ENCODE measurements at places on chromosomes 2 and 18.

DNA sequence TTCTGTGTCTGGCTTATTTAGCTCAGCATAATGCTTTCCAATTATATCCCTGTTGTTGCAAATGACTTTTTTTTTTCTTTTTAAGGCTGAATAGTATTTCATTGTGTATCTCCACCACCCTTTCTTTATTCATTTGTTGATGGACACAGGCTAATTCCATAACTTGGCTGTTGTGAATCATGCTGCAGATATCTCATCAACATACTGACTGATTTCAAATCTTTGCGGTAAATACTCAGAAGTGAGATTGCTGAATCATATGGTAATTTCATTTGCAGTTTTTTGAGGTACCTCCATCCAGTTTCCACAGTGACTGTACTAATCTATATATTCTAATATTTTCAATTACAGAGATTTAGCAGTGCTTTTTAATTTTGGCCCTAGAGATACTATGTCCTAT, 266.2 kb downstream of the TMX3 start:
- no peak for DNase-seq

DNA sequence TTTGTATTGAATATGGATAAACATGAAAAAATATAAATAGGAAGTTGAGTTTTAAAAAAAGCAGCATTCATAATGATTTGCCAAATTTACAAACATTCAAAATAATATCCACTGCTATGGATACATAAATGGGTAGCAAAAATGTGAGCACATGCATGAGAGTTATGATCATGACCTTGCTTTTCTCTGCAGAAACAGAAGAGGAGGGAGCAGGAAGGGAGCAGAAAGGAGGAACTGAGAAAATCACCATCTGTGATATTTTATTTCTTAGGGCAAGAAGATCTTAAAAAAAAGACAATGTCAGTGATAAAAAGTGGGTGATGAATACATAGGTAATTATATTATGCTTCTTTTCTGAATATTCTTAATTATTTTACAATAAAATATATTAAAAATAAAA, 17.7 kb upstream of the CCDC93 start:
- no peak for DNase-seq

- no peak for DNase-seq
These were observed 194.8 kb downstream of the ZEB2 start for GRCh38 chr2:144325086-144325485.

- peak; percentile 61 for DNase-seq
These were observed 6.1 kb upstream of the CUL3 start for GRCh38 chr2:224591220-224591619.

- DNase-seq: no peak
These were observed 1073.4 kb upstream of the ZEB2 start for GRCh38 chr2:145593280-145593679.

GRCh38 chr2:240143276-240143675, 2.8 kb upstream of the OTOS start:
- no peak for DNase-seq

DNA sequence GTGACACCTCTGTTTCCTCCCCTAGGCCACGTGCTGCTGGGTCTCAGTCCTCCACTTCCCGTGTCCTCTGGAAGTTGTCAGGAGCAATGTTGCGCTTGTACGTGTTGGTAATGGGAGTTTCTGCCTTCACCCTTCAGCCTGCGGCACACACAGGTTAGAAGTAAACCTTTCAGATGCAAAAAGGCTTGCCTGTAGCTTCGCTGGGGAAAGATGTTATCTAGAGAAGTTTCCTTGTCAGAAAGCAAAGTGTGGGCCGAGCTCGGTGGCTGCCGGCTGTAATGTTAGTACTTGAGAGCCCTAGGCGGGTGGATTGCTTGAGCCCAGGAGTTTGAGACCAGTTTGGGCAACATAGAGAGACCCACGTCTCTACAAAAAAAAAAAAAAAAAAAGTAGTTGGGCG, 16.7 kb downstream of the IL1R2 start:
- no peak for DNase-seq

GRCh38 chr2:220147161-220148038, 520.0 kb downstream of the SLC4A3 start:
- no peak for DNase-seq

DNA sequence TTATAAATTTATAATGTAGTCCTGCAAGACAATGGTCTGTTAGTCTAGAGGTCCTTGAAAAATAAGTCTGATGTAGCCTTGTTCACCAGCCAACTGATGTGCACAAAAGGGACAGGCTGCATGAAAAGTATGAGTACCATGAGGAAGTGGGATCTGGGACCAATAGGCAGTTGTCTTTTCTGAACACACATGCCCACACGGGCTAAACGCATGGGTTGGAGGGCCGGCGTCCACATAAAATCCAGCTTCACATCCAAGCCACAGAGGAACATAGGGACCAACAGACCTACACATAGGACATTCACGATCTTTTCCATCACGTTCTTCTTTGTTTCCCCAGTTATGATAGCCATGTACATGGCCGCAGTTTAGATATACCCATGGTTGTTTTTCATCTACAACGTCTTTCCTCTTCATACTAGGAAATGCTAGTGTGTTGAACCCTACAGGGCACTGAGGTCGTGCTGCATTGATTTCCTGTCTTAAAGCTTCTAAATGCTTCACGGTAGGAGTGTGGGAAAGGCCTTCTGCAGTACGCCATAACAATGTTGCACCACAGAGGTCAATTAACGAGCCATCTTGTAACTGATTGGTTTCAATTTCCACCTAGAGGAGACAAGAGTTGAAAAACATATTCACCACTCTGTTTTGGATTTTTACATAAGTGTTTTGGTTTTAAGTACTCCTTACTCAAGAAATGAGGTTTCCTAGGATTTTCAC, 49.4 kb downstream of the PELI1 start:
- DNase-seq: no peak

GRCh38 chr18:21183670-21184069, 58.4 kb upstream of the GREB1L start:
- no peak for DNase-seq

DNA sequence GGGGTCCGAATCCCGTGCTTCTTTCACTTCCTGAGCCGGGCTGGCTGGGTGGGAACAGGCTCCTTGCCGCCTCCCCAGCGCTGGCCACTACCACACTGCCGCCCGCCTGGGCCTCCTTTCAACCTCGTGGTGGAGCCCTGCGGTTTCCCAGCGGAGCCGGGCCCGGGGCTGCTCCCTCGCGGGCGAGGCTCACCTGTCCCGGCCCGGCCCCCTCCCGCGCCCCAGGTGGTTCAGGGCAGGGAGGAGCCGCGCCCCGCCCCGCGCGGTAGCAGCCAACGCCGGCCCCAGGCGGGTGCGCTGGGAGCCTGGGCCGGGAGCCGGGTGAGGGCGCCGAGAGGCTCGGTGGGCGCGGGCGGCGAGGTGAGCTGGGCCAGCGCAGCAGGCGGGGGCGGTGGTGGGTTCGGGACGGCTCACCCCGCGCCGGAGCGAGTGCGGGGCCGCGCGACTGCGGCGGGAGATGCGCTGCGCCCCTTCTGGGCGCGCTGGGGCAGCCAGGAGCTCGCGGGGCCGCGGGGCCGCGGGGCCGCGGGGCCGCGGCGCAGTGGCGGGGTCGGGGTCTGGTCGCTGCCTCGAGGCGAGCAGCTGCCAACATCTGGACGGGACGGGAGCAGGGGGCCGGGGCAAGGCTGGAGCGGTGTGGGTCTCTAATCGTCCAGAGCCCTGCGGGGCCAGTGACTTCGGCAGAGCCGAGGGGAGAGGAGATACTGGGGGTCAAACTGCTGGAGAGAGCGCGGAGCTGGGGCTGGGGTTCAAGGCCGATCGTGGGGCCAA, at the start of gene LYPD6B:
Gene LYPD6B (plus strand): TSS at position 258 of the 771 bp plus-strand sequence. CDS start 92,250 bp downstream, outside the sequence.
- no peak for DNase-seq

DNA sequence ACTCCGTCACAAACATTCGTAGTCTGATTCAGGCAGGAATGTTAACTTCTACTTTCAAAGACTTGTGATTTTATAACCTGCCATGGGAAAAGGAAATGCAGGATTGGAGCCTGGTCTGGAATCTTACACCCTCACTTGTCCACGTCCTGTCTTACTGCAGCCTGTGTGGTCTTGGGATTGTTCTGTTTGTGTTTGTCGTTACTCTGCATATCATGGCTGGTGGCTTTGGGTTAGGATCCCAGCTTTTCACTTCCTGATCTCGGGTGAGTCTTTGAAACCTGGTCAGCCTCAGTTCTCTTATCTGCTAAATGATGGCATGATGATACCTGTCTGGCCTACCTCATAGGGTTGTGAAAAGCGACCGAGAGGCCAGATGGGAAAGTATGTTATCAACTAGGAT, 34.6 kb downstream of the SH3BP4 start:
- no peak for DNase-seq

- DNase-seq: peak; percentile 17
These were observed 241.2 kb upstream of the KCNJ3 start for GRCh38 chr2:154457286-154457685.
